ENCODE measurements at places on chromosomes 6 and 20.

GRCh38 chr6:137352859-137353258 is 133.7 kb upstream of the IFNGR1 start:
- no peak for DNase-seq

DNA sequence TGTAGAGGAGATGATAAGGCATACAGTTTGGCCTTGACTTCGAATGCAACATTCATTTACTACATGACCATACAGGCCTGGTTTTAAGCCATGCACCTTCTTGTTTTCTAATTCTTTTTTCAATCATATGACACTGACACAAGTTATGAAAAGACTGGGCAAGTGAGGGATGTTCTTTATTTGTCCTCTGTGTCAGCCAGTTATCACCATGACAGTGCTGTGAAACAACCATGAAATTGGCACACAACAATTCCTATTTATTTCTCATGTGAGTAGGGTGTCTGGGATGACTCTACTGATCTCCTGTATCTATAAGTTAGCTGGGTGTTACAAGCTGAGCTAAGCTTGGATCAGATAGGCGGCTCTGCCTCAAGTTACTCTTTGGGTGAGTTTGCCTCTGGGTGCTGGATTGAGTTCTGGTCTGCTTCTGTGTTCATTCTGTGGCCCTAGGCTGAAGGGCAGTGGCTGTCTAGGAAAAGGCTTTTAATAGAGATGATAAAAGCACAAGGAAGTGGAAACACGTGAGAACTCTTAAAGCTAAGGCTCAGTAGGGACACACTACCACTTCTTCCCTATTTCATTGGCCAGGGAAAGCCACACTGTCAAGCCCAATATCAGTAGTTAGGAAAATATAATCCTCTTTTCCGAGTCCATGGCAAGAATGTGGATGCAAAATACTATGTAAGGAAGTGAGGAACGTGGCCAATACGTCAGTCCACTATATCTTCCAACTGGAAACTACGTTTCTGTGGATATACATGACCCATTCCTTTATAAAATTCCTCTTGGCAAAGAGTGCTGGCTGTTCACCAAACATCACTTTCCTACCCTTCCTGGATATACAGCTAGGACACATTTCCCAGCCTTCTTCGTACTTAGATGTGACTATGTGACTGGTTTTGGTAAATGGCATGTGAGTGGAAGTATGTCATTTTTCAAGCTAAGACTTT is 126.2 kb upstream of the RNF24 start:
- no peak for DNase-seq

- DNase-seq, result no peak
Observed at GRCh38 chr6:1053586-1053985, 258.3 kb upstream of the FOXQ1 start.

DNA sequence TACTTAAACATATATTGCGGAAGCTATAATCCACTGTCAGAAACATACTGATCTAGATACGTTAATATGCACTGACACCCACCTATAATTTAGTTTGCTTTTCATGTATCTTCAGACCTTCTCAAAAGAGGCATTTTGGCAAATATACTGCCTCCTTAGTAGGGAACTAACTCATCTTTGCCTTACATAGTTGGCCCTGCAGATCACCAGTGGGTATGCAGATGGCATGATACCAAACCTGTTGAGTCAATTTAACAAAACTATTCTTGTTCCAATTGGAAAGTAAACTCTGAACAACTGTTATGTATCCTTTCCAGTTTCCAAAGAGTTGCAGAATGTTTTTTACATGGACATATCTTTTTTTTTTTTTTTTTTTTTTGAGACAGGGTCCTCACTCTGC is 35.6 kb upstream of the TBC1D20 start:
- DNase-seq, result no peak

GRCh38 chr6:136628996-136629395 is 78.8 kb upstream of the MAP7 start:
- no peak for DNase-seq

DNA sequence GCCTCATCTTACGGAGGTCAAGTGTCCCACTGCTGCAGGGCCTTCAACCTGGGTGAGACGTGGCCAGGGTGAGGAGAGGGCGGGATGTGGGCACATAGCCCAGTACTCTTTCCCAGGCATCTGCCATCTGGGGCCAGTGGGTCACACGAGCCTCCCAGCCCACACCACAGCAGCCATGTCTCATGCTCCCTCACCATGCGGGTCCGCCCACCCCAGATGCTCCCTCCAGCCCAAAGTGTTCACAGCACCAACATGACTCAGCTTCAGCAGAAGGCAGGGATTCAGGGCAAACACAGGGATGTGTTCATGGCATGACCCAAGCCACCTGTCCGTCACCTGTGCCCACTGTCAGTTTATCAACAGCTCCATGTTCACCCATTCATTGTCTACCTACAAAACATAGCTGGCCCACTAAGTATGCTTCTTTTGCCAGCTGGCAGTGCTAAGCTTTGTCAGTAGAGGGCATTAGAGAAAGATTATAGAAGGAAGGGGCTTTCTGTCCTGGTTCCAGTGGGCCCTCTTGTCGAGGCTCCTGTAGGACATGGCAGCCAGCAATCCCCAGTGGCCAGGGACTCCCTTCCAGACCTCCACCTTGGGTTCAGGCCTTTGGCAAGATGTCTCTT is 109.2 kb downstream of the FOXF2 start:
- no peak for DNase-seq

- DNase-seq, result no peak
Observed at GRCh38 chr6:73455865-73456629, 4.0 kb upstream of the CGAS start.

GRCh38 chr20:1567392-1568162 is 10.1 kb upstream of the SIRPD start:
- no peak for DNase-seq

GRCh38 chr20:8662433-8662954 is 406.4 kb upstream of the PLCB4 start:
- DNase-seq, result no peak

DNA sequence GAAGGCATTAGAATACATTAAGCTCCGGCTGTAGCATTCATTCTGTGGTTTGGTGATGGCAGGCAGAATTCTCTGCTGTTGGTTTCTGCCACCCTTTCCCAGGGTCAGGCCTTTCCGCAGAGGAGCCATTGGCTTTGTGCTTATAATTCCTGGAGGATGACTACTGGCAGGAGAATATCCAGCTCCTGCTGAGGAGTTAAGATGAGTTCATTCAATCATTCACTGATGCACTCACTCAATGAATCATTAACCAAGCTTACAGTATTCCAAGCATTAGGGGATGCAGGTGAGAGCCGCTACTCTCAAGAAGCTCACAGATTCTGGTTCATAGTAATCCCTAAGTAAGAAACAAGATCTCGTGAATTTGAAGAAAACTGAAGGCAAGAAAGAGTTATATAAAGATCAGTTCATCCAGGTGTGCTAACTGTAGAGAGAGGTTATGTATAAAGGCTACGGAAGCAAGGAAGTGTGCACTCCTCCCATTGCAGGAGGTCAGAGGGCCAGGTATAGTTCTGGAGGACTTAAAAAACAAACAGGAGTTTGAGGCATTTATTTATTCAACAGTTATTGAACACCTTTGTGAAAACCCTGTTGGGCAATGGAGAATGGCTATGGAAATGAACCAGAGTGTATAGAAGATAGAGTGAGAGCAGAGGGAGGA is 75.5 kb downstream of the HMGN3 start:
- no peak for DNase-seq

GRCh38 chr6:16956361-16956760 is 145.5 kb upstream of the STMND1 start:
- no peak for DNase-seq

GRCh38 chr6:45532721-45533210 is 155.0 kb upstream of the SUPT3H start:
- DNase-seq, result no peak

GRCh38 chr20:57480444-57481160 is 44.3 kb downstream of the CTCFL start:
- DNase-seq, result peak; percentile 67

GRCh38 chr6:23305325-23305943 is 736.1 kb downstream of the HDGFL1 start:
- DNase-seq, result no peak

GRCh38 chr6:150144294-150144868 is 1.5 kb downstream of the PPP1R14C start:
- no peak for DNase-seq

DNA sequence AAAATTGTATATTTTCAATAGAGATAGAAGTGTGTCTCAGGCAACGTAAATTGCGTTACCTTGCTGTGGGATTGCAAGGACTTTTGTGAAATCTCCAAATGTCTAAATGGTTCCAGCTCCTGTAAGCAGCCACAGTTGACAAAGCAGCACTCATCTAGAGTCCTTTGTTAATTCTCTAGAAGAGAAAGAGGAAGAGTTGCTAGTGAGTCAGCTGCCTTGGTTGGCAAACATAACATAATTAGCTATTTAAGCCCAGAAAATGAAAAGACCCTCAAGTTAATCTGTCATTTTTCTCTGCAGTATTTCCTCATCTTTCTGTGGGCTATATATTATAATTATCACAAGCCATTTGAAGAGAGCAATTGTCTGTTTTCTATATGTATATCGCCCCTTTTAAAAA is 66.4 kb upstream of the FABP7 start:
- no peak for DNase-seq

- no peak for DNase-seq
Observed at GRCh38 chr20:21516861-21517565, 3.1 kb upstream of the NKX2-2 start.

DNA sequence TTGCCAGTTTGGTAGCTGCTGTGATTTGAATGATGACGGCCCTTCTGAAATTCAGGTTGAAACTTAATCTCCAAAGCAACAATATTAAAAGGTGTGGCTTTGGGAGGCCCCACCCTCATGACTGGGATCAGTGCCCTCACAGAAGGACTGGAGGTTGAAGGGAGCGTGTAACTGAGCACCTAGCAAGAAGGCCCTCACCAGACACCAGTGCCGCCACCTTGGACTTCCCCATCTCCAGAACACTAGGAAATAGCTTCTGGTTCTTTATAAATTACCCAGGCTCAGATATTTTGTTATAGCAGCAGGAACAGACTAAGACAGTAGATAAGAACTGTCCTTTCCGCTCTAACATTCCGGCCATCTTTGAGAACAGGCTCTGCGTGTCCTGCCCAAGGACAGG is 243.1 kb downstream of the DLL1 start:
- no peak for DNase-seq

DNA sequence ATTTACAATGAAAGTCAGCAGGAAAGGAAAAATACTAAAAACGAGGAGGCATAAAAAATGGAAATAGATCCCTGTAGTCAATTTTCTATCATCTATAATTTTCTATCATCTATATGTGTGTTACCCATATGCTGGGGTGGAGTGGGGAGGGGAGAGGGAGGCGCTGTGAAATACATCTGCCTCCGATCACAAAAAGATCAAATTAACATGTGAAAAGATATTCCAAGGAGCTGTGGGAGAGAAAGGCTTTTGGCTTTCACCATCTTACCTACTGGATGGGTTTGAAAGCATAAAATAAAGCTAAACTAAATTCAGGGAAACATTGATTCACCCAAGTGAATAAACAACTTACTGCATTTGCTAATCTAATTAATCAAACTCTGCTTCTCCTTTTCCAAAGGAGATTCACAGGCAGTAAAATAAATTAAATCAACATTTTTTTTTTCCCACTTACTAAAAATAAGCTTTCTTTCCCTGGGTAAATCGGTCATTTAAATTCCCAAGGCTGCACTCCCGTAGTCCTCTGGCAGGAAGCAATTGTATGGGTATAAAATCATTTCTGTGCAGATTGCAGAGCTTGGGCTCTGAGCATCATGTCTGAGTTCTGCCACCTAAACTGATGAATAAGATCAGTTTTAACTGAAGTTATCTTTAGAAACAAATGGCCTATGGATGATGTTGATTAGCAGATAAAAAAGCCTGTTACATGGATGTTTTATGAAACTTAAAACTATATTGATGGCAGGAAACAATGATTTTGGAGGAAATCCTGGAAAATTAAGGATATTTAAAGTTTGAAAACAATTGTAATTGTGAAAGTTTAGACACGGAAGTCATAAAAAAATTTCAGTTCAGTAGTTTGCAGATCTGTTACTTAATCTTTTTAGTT is 147.9 kb downstream of the SOX4 start:
- no peak for DNase-seq

- DNase-seq, result no peak
Observed at GRCh38 chr6:88517737-88518136, 351.6 kb upstream of the CNR1 start.

DNA sequence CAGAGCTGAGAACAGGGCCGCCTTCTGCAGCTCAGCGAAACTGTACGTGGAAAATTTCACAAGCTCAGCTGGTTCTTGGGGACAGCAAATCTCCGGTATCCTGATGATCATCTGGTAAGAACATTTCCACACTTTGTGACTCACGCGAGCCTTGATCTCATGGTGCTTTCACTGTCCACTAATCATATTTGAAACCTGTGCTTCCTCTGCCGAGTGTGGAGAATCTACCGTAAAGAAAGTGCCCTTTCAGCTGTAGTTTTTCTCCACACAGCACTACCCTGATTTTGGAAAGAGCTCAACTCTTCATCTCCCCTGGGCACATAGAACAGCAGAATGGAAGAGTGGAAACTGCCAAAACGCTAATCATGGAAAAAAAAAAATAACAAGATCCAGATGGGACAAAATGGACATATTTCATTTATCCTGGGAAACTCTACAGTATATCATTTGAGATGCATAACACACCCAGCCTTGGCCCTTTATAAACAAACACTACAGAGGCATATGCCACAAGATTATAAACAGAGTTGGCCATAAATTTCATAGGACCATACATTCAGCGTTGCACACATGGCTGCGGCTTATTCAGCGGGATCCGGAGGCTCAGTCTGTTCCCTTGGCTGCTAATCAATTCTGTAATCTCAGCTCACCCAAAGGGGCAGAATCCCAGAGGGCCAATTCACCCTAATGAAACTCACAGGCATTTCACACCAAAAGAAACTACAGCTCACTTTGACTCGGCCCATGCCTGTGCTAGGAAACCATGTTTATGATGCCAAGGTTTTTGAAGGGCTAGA is 434.5 kb downstream of the HDGFL1 start:
- DNase-seq, result no peak

DNA sequence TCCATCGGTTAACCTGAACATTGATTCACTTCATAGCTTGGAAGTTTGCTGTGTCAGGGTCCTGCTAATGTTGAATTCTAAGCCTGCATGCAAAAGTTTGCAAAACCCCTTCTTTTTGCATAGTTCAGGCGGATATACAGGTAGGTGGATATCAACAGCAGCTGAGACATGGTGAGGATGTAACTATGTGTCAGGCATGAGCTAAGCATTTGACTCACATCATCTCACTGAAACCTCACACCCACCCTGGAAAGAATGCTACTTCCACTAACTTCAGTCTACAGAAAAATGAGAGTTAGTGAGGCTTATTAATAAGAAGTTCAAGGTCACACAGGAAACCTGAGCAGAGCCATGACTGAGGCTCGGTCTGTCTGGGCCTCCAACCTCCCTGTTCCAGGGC is 276.9 kb downstream of the BMP7 start:
- DNase-seq, result no peak
